ENCODE measurements at places on chromosomes 5 and 9.

GRCh38 chr9:18805386-18805785 is 227.6 kb downstream of the SAXO1 start:
- DNase-seq: no peak

DNA sequence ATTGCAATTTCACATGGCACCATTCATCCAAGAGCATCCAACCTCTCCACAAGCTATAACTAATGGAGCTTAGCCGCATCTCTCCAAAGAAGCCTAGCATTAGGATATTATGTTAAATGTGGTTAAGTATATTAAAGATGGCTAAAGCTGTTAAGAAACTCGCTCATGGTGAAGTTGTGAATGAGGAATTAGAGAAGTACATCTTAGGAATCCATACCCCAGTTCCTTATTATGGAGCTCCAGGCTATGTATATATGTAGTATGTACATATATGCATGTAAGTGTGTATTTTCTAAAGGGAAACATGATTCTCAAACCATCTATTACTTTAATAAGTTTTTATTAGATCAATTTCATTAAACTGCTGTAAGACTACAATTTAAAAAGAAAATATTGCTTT is 26.4 kb downstream of the LURAP1L start:
- DNase-seq: no peak

- DNase-seq: no peak
These were observed 66.4 kb downstream of the AUH start for GRCh38 chr9:91295357-91295756.

- DNase-seq: no peak
These were observed 119.1 kb upstream of the CLINT1 start for GRCh38 chr5:157978061-157978460.

DNA sequence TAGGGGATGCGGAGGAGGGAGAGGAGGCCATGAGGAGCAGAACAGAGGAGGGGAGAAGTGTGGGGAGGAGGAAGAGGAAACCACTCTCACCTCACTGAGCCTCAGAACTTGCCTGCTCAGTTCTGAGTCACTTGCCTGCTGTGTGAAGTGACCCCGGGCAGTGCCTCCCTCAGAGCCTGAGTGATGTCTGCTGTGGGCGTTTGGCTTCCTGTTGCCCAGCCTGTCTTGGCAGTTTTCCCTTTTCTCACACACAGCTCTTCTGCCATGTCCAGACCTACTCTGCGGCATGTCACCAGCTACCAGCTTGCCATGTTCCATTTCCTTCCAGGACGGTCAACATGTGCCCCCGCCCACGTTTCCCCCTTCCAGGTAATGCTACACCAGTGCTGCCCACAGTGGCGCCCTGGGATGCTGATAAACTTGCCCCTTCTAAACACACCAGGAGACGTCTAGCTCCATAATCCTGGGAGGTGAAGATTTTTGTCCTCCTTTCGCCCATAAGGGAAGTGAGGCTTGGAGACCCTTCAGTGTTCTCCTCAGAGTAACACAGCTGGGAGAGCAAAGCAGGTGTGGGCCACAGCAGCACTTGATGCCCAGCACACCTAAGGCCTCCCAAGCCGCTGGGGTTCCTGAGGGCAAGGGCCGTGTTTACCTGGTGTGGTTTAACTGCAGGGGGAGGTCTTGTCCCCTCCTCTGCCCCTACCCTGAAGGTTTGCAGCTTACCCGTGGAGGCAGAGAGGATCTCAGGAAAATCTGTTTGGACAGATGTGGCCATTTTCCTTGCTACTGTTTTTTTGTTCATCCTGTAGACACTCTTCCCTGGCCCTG is 63.8 kb upstream of the RNF130 start:
- DNase-seq: peak; percentile 8

- no peak for DNase-seq
These were observed 34.3 kb downstream of the ACTBL2 start for GRCh38 chr5:57448287-57448686.

DNA sequence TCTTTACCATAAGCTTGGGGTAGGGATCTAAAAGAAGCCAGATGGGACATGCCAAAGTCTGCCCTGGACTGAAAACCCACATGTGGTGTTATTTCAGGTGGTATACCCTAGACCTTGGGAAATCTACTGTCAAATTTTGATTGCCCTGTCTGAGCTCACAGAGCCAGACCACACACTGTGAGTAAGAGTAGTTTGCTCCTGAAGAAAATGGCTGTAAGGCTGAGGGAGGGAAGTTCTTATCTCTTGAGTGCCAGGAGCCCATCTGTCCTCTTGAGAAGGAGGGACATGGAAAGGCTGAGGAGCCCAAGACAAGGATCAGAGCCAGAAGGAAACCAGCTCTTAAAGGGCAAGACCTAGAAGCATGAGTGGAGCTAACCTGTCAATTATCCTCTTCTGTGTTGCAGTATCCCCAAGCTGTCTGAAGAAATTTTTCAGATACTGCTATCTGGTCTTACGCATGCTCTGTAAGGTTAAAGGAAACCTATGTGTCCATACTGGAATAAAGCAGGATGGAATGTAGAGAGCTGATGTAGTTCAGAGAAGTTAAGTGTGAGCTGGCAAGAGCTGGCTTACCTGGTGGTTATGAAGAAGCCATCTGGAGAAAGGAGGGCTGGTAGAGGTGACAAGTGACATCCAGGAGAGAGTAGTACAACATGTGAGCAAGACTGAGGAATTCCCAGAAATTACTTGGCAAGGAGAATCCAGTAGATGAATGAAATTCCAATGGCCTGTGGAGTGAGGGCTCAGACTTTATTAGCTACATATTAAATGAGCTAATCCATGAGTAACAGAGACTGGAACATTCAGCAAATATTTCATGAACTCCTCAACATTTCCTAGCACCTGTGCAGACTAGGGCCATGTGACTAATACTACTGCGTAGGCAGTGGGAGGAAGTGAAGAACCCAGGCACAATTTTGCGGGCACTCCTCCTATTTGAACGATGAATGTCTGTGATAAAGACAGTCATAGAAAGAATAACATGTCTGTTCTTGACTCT is 389.1 kb upstream of the KIF2A start:
- peak; percentile 44 for DNase-seq

DNA sequence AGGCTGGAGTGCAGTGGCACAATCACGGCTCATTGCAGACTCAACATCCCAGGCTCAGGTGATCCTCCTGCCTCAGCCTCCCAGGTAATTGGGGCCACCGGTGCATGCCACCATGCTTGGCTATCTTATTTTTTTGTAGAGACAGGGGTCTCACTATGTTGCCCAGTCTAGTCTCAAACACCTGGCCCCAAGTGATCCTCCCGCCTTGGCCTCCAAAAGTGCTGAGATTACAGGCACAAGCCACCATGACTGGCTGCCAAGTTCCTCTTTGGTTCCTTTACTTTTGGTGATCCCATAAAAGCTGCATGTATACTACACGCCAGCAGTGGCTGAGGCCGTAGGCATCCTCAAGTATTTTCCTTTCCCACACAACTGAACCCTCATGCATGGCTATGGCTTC is 11.4 kb downstream of the ARL15 start:
- no peak for DNase-seq

- no peak for DNase-seq
These were observed 48.5 kb upstream of the ZNF354A start for GRCh38 chr5:178778919-178779318.

DNA sequence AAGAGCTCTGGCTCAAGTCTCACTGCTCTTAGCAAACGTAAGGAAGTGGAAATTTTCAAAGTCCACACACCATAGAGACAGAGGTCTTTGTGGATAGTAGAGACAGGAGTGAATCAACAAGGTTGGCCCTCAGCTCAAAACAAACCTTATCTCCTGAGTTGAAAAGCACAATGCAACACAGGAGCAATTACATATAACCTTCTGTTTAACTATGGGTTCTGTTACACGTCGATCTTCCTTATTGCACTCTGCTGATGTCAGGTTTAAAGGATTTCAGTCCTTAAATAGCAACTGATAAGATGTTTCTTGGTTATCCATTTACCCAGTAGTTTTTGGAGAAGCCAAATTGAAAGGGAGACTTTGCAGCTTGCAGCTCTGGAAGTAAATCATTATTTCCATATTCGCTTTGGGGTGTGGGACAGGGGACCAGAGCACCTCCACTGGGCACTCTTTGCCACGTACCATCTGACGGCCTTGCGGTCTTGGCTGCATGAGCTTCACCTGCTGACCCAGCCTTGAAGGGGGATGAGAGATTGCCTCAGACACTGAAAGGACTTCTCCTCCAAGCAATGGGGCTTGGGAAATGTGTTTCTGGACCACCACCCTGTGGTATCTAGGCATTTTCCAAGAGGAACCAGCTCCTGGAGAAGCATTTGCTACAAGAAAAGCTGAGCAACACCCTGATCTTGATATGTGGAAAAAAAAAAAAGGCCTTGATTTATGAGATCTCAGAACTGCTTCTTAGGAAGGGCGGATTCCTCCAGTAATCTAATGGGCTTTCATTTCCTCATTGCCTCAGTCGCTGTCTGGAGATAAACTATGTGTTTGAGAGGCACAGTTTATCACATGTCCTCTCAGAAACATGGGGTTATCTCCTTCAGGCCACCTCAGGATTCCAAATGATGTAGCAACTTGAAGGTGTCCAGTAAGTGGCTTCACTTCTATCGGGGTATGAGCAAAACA is 56.2 kb upstream of the ZNF622 start:
- no peak for DNase-seq

DNA sequence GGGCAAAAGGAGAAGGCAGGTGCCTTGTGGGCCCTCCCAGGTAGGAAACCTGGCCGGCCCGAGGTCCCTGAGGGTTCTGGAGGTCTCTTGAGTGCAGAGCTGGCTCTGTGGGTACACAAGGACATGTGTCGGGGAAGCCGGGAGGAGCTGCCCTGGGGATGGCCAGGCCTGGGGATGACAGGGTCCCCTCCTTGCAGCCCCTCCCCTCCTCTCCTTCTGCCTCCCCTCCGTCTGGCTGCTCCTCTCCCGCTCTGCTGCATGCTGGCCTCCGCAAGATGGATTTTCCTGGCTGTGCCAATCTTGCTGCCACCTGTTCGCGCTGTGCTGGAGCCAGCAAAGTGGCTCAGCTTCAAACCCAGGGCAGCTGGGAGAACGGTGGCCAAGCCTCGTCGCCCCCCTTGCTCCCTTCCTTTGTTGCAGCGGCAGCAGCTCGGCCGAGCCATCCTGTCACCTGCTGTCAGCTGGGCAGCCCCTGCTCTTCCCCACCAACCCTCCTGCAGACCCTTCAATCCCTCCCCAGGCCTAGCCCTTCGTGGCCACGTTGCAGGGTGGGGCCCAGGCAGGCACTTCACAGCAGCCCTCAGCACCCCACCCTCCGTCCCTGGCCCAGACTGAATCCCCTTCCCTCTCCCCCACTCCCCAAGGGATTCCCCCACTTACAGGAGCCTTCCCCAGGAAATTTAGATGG is 17.6 kb upstream of the UNC5A start:
- DNase-seq: no peak

GRCh38 chr9:128405077-128405779 is 15.4 kb upstream of the CERCAM start:
- no peak for DNase-seq

GRCh38 chr9:21710548-21711191 is 91.8 kb upstream of the MTAP start:
- DNase-seq: peak; percentile 67

GRCh38 chr9:107280543-107280942 is 2.5 kb upstream of the RAD23B start:
- DNase-seq: no peak

DNA sequence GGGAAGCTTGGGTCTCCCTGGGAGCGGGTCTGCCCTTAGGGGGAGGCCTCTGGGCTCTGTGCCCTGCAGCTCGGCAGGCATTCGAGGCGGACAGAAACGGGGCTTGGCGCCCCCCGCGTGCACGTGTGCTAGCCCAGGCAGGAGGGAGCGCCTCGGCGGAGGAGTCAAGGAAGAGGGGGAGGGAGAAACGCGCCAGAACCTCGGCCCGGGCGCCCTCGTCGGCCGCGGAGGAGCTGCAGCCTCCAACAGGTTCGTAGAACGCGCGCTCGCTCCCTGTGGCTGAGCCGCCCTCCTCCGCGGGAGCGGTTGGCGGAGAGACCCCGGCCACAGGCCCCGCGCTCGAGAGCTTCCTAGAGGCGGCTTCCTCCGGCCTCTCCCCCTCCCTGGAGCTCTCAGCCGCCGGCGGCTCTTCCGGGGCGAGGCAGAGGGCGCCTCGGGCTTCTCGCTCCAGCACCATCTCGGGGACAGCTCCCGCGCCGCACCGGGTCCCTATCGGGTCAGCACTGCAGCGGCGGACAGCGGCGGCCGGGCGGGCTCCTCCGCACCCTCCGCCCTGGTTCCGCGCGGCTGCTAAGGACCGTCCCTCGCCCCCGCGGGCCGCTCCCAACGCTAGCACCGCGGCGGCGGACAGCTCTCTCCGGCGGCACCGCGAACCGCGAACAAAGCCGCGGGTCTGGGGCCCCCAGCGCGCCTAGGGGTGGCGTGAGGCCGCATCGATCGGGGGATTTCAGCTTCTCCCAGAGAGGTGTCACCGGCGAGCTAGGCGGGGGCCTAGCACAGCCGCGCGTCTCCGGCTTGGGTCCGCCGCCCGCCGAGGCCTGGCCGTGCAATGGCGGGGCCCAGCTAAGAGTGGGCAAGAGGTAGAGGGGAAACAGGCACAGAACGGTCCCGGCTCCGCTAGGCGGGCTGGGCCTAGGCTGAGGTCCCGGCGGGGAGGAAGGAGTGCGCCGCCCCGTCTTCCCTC is 74.6 kb upstream of the CPLX2 start:
- peak; percentile 81 for DNase-seq

DNA sequence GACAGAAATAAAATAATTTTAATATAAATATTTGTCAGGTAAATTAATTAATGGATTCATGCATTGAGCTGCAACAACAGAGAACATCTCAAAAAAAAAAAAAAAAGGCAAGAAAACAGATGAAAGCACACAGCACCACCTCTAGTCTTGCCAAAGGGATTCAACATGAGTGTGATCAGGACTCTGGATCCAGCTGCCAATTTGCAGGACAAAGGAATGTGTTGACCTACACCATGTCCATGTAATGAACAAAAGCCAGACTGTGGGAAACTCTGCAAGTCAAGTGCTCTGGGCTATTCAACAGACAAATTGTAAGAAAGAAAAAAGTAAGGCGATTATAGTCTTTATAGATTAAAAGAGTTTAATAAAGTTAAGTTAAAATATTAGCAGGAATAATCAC is 769.3 kb downstream of the TLR4 start:
- DNase-seq: no peak

GRCh38 chr5:178544166-178544834 is 45.9 kb downstream of the COL23A1 start:
- no peak for DNase-seq

- DNase-seq: peak; percentile 38
These were observed 617.8 kb downstream of the PDE4D start for GRCh38 chr5:59275510-59276324.

DNA sequence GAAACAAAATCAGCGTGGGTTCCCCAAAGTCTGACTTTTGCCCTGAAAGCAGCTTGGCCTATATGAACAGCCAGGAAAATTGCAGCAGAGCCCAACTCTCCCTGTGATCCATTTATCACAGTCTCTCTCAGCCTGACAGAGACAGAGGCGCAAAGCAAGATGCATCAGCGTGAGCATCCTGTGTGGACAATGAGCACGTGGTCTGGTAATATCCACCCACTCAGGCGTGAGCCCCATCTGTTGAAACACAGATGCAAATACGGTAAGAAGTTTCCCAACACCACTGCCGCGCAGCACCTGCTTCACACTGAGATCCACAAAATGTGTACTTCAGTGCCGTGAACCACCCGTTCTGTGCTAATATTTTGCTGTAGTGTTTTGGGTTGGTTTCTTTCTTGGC is 114.6 kb downstream of the MRPL36 start:
- no peak for DNase-seq
